Large intestine (tissue), 12 donors: ENCODE measurements at places on chromosomes 3 and 15.

DNA sequence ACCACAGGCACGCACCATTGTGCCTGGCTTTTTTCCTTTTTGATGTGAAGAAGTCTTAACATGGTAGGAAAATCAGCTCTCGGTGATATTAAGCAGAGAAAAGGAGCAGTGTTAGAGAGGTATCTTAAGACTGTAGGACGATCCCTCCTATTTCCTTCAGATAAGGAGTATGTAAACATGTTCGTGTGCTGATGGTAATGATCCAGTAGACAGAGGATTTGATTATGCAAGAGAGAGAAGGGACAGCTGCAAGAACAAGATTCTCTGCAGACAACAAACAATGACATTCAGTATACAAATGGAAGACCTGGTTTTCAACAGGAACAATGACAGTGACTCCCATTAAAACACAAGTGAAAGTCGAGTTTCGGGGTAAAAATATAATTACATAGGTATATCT lies 95.1 kb upstream of the MELTF start:
- DNase-seq = no peak

- no peak for DNase-seq
These were observed 150.7 kb downstream of the SST start for GRCh38 chr3:187519428-187519890.

GRCh38 chr15:49044002-49044401 lies 2.2 kb downstream of the SECISBP2L start:
- DNase-seq = no peak

DNA sequence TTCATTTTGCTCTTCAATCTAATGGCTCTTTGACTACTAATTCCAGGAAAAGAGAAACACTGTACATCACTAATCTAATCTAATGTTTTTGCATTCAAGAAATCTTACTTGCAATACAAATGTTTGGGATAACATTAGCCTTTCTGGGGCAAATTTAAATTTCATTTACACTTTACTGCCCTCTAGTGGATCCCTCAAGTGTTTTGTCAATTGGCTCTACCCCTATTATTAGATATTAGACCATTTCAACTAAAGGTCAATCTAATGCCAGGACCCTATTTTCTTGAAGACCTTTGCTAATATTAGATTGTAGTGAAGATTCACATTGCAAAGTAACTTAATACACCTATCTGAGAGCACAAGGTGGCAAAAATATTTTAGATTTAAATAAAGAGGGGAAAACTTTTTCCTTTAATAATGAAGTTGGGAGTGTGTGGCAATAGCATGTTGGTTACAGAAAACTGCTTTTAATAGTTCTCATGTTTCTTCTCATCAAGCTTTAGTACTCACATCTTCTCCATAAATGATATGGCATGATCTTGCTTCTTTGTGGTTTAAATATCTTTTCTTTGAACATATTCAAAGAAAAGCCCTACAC lies 5.0 kb downstream of the C2CD4A start:
- no peak for DNase-seq

GRCh38 chr15:75172284-75172820 lies 29.3 kb upstream of the C15orf39 start:
- DNase-seq = no peak

DNA sequence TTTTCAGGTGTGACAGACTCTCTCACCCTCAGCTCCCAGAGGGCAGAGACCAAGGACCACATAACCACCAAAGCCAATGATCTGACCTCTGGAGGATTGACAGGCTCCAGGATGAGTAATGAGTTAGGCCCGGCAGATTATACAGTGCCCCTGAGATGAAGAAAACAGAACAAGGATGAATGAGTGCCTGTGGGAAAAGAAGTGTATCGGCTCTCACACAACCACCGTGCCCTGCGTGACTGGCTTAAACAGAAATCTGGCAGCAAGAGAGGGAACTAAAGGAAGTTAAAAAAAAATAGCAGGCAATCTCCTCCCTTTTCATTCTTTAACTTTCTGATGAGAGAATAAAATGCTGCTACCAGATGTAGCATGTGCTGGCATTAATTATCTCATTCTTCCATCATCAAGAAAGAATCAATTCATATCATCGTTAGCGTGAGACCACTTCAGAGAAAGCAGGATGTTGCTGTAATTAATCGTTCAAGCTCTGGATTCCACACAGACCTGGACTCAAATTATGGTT lies 227.5 kb upstream of the COL8A1 start:
- DNase-seq = no peak

DNA sequence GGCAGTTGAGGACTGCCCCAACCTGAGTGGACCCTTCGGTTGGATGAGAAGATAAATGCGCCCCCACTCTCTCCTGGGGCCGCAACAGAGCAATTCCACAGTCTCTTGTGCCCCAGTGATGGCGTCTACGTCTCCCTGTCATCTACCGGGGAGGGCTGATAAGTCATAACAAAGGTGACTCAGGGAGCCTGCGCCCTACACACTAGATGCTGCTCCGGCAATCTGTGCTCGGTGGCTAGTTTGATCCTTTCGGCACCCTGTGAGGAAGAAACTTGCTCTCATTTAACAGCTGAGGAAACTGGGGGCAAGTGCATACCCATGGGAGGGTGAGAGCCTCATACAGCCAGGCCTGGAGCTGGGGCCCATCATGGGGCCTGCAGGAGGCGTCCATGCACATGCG lies 14.1 kb upstream of the SEMA3F start:
- no peak for DNase-seq

GRCh38 chr3:13812034-13812471 lies 67.8 kb downstream of the WNT7A start:
- no peak for DNase-seq

GRCh38 chr3:31133541-31133940 lies 239.1 kb upstream of the GADL1 start:
- DNase-seq = no peak

DNA sequence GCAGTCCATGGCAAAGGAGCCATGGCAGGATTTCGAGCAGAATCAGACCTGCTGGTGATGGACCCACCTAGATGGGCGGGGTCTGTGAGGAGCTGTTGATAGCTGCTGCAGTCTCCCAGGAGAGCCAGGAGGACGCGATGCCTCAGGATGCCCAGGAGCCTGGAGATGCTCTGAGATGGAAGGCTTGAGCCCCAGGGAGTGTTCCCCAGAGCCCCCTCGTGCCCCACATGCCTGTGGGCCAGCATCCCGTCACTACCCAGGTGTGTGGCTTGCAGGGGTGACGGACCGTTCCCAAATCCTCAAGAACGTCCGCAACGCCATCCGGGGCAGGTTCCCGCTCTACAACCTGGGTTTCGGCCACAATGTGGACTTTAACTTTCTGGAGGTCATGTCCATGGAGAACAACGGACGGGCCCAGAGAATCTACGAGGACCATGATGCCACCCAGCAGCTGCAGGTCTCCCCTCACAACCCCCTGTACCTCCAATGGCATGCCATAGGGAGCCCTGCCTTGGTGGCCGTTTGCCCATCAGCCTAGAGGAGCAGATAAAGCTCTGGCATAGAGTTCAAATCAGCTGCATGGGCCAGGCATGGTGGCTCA lies 6.7 kb downstream of the ITIH1 start:
- DNase-seq = no peak

DNA sequence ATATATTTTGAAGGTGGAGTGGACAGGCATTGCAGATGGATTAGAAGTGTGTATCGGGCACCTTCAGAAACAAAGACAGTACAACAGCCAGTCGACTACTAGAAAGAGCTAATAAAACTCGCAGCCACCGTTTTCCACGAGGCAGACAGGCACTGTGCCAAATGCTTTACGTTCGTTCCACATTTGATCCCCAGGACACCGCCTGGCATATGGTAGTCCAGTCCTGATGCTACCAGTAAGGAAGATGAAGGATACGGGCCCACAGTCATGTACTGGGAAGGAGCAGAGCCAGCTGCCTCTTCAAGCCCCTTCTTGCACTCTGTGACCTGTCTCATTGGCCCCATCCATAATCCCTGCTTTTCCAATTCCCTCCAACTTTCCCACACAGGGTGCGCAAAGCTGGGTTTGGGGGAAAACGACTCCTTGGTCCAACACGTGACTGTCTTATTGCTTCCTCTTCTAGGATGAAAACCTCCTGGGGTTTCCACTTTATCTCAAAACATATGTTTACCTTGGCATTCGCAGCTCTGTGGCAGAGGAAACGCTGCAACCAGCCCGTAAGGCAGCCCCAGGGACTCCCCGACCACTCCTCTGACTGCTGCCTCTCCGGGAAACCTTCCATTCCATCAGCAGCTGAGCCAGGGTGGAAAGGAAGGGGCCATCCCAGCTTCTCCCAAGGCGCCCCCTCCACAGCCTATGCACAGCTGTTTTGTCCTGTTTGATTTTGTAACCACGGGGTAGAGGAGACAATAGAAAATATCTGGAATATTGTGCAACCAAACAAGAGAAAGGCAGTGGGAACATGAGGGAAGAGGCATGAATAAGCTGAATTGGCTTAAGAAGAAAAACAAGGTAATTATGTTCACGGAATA lies 107.4 kb downstream of the ADAMTS17 start:
- DNase-seq = peak; percentile 11

DNA sequence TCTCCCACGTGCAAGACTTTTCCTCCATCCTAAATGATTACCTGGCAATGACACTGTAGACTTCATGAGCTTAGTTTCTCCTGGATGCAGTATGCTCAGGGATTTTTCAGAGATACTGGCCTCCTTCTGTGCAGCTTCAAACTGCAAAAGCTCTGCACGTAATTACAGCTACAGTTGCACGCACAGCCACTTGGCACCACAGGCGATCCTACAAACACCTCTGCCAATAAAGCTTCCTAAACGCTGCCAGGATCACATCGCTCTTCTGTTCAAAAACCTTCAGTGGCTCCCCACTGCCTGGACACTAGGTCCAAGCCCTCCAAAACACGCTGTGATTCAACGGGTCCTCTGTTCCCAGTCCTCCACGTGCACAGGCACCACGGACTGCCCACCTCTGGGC lies 49.5 kb downstream of the NUP210 start:
- DNase-seq = no peak

DNA sequence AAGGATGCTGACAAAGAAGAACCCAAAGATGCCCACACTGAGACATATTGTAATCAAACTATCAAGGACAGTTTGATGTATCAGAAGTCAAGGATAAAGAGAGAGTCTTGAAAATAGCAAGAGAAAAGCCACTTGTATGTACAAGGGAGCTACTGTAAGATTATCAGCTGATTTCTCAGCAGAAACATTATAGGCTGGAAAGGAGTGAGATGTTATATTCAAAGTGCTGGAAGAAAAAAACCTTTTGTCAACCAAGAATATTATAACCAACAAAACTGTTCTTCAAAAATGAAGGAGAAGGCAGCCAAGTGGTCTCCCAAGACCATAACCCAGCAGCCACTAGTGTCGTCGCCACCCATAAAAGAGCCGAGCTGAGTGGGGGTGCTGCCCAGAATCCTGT lies 93.2 kb downstream of the KLF13 start:
- no peak for DNase-seq

GRCh38 chr3:58586776-58587192 lies 9.6 kb upstream of the FAM107A start:
- no peak for DNase-seq

DNA sequence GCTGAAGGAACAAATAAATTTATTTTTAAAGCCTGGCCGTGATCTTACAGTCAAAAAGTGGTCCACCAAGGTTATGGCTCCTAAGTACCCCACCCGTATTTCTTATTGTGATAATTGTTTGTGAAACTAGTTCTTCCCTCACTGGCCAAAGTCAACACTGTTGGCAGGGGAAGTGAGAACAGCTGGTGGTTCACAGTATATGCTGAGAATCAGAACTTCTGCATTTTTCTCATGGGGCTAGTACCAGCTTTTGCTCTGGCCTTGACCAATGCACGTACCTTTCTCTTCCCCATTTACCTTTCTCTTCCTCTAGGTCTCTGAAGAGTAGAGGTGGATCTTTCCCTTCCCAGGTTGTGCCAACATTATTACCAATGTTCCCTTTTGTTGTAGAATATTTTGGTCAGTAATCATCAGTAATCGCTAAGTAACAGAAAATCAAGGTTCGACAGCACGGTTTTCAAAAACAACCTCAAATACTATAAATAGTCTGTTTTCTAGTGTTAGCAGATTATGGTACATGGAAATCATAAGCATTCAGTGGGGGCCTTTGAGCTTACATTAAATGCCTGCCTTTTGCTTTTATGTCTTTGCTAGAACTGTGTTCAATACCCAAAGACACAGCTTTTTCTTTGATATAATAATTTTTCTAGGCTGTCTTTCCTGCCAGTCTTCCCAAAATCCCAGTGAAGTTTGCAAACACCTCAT lies 268.0 kb downstream of the LPP start:
- no peak for DNase-seq

- DNase-seq = no peak
These were observed 35.4 kb downstream of the ACAN start for GRCh38 chr15:88838667-88839066.

- DNase-seq = peak; percentile 52
These were observed 4.3 kb downstream of the PTH1R start for GRCh38 chr3:46881596-46882376.

DNA sequence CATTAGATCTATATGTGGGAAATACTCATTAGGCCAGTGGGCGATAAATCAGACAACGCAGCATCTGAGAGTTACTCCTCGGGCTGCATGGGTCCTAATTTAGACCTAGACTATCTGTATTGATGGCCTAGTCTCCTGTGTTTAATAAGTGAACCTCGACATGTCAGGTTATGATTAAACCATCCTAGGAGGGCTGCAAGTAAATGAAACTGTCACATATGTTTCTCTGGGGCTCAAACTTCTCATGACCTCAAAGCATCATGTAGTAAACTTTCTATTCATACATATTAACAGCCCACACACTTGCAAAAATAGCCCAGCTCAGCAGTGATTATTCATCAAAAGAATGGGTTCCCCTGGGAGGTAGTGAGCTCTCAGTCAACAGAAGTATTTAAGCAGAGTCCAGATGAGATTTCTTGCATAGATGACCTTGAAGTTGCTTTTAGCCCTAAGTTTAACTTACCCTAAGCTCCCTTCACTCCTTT lies 51.6 kb downstream of the RAB11A start:
- no peak for DNase-seq

DNA sequence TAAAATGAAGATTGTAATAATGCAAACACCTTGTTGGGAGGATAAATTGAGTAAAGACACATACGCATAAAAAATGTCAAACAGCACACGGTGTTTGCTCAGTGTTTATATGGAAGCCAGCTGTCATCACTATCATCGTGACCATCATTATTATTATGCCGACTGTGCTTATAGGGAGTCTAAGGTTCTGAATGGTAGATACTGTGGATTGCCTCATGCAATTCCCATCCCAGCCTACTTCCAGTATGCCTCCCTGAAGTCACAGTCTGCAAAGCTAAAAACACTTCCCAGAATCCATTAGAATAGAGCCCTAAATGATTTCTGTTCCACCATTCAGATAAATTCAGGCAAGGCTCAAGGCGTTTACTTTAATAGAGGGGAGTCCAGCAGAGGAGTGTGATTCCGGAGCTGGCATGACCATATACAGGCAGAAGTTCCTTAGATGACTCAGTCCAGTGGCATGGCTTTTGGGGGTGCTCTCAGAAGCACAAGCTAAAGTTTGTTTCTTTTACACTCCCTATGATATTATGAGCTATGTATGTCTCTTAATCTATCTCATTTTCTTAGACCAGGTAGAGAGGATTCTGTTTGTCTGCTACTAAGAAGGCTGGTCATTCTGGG lies 148.7 kb downstream of the MEX3B start:
- DNase-seq = no peak

GRCh38 chr3:12117473-12117872 lies 41.2 kb downstream of the TIMP4 start:
- no peak for DNase-seq

GRCh38 chr3:46986055-46986730 lies 6.7 kb downstream of the NBEAL2 start:
- no peak for DNase-seq

- DNase-seq = no peak
These were observed 13.8 kb upstream of the MSL2 start for GRCh38 chr3:136209921-136210320.

GRCh38 chr15:94576889-94577533 lies 345.6 kb downstream of the MCTP2 start:
- no peak for DNase-seq
